T-cell (primary cell): ENCODE measurements at places on chromosomes 4 and X.

DNA sequence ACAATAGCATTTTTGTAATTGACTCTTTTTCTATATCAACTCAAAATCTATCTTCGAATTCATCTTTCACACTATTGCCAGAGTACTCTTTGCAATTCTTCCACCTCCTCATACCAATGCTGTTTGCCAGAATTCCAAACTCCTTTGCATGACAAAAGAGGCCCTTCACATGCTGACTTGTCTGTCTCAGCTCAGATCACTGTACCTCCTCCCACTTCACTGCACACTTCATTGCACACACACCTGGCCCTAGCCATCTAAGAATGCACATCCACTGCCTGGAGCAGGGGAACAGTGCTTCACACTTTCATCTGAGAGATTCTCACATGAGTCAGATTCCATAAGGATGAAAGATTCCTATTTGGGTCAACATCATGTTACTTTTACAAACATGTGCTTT lies 56.5 kb downstream of the PRDM5 start:
- no peak for DNase-seq

GRCh38 chr4:52202931-52203330 lies 151.8 kb downstream of the SPATA18 start:
- no peak for DNase-seq

DNA sequence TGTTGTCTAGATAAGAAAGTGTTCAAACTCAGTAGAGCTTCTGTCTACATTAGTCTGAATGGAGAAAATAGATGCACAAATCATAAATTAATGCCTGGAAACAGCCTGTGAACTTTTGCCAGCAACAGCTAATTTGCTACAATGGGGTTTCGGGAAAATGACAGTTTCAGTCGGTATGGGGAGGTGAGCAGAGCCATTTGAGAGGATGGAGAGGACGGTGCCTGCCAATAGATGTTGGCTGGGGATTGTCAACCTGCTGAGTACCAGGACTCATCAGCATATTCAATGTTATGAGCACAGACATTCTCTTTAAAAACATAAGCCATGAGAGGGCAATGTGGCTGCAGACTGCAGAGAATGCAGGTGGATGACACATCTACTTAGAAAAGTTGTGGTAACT lies 230.3 kb upstream of the PCDH18 start:
- DNase-seq = no peak

GRCh38 chr4:104868533-104868932 lies 278.1 kb upstream of the TET2 start:
- no peak for DNase-seq

GRCh38 chr4:20203508-20203907 lies 48.2 kb upstream of the SLIT2 start:
- DNase-seq = no peak

DNA sequence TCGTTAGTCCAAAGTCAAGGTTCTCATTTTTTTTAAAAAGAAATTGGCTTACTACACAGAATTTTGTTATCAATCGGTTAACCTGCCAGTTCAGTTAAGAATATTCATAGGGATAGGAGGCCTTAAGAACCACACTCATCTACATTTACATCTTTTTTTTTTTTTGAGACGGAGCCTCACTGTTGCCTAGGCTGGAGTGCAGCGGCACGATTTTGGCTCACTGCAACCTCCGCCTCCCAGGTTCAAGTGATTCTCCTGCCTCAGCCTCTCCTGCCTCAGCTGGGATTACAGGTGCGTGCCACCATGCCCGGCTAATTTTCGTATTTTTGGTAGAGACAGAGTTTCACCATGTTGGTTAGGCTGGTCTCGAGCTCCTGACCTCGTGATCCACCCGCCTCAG lies 33.7 kb downstream of the ABCE1 start:
- no peak for DNase-seq

GRCh38 chrX:63708801-63709200 lies 76.2 kb downstream of the ARHGEF9 start:
- no peak for DNase-seq

- DNase-seq = no peak
Measured at GRCh38 chr4:102693262-102693850, 67.4 kb downstream of the MANBA start.

- DNase-seq = no peak
Measured at GRCh38 chrX:15043538-15043937, 170.3 kb downstream of the MOSPD2 start.

- no peak for DNase-seq
Measured at GRCh38 chr4:109368661-109369060, 65.0 kb upstream of the SEC24B start.

DNA sequence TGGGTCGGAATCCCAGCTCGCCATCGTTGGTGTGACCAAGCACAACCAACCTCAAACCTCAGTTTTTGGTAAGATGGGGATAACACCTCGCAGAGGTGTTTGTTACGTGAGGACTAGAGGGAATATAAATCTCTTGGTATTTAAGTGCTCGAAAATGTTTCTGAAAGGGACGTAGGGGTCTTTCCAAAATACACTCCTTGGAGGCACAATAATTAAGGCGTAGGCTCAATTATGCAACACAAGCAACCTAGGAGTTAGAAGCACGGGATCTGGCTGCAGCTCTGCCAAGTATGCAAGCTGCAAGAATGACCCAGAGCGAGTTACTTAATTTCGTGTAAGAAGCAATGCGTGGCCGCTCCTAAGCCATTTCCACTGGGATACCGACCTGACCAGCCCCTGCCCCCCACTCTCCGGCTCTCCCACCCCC lies 552 bp downstream of the ADH5 start:
- no peak for DNase-seq

DNA sequence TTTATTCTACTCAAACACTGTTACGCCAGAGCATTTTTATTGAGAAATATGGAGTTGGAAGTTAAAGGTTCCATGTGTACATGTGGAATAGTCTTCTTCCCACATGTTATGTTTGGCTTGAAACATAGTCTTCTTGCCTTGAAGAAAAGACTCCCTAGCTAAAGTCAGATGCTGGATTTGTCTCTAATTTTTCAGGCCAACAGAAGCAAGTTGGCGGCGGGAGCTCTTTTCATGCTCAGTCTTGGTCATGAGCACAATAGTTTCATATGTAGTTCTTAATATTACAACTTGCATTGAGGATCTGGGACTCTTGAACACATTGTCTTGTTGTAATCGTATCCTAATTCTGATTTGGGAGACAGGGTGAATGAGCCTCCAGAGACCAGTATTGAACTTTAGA lies 19.4 kb downstream of the SEPTIN11 start:
- DNase-seq = no peak

DNA sequence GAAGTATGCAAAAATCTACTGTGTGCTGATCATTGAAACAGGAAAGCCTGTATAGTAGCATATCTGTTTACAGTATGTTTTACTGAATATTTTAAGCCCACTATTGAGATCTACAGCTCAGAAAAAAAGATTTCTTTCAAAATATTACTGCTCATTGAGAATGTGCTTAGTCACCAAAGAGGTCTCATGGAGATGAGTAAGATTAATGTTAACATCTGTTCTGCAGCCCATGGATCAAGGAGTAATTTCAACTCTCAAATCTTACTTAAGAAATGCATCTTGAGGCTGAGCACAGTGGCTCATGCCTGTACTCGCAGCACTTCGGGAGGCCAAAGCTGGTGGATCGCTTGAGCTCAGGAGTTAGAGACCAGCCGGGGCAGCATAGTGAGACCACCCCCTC lies 3.3 kb downstream of the RNF4 start:
- no peak for DNase-seq

- no peak for DNase-seq
Measured at GRCh38 chr4:21452931-21453330, 495.6 kb downstream of the KCNIP4 start.

GRCh38 chr4:21001490-21001889 lies 301.2 kb downstream of the PACRGL start:
- DNase-seq = no peak

GRCh38 chr4:42083816-42084215 lies 68.6 kb downstream of the BEND4 start:
- DNase-seq = no peak

- no peak for DNase-seq
Measured at GRCh38 chr4:166726832-166727231, 507.5 kb downstream of the SPOCK3 start.

- no peak for DNase-seq
Measured at GRCh38 chrX:78746496-78746895, 1.0 kb upstream of the LPAR4 start.

- DNase-seq = no peak
Measured at GRCh38 chr4:33255507-33255906, 2535.3 kb downstream of the PCDH7 start.

- no peak for DNase-seq
Measured at GRCh38 chr4:4333265-4333706, 43.2 kb downstream of the ZBTB49 start.

DNA sequence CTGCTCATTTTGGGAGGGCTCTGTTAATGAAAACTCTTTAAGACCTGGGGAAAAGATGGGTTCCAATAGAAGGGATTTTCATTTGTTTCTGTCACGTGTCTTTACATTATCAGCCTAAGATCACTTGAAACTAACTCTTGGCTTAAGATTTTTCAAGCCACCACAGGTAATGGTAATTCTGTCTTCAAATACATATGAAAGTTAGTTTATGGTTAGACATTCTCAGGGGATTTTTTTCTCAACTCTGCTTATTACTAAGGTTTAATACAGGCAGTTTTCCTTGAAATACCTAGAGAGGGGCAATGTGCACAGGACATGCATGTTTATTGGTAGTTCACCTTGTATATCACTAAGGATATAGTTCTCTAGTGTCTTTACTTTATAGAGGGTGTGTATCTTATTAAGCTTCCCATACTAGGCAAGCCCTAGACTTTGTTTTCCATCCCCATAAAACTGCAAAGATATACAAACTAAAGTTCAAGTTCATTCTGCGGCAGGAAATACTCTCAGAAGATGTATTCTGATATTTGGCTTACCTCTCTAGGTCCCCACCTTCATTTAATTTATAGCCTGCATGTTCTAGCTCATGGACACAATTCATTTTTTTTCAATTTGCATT lies 38.2 kb upstream of the MYOZ2 start:
- no peak for DNase-seq

GRCh38 chr4:106414366-106414765 lies 45.8 kb upstream of the GIMD1 start:
- DNase-seq = no peak

DNA sequence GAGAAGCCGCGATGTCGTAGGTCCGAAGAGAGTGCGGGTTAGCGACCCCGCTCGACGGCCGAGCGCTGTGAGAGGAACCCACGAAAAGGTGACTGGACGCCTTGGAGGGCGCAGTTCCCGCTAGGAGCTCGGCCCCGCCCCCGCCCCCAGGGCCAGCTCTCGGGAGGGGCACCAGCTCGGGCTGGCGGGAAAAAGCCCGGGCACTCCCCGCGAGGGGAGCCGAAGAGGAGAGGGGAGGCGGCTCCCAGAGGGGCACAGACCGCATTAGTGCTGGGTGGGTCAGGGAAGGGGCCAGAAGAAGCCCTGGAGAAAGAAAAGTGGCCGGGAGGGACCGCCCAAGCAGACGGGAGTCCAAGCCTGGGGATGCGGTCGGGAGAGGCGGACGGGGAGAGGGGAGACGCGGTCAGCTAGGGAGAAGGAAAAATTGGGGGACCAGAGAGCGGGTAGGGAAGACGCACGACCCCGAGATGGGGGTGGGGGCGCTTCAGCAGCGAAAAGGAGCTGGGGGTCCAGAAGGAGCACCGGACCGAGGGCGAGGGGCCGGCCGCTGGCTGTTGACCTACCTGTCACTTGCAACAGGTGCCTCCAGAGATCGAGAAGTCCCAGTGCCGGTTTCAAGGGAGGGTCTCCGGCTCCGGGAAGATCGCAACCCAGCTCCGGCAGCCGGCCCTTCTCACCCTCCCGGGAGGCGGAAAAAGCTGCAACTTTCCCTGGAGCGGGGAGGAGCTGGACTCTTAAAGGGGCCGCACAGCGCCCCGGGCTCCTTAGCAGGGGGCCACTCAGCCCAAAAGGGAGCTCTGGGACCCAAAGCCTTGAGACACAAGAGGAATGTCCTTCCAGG lies at the start of gene SYTL4:
Gene SYTL4 (minus strand): TSS at position 681 of the 841 bp plus-strand sequence. CDS start 30,084 bp downstream, outside the sequence.
- DNase-seq = no peak

- DNase-seq = no peak
Measured at GRCh38 chr4:175419236-175419718, 392.8 kb downstream of the GPM6A start.

GRCh38 chrX:150410513-150410912 lies 47.4 kb downstream of the MAMLD1 start:
- DNase-seq = no peak

- DNase-seq = no peak
Measured at GRCh38 chrX:2628751-2629315, 62.3 kb upstream of the CD99 start.

DNA sequence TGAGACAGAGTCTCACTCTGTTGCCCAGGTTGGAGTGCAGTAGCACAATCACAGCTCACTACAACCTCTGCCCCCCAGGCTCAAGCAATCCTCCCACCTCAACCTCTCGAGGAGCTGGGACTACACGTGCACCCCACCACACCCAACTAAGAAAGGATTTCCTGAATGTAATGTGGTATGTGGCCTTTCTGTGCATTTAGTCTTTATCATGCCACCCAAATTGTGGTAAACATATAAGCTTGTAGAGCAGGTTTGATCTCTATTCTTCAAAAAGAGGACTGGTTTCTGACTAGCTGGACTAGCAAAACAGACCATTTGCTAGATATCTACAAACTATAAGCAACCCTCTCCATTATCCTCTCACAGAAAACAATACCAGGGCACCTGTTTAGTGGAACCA lies 33.6 kb downstream of the ELOVL6 start:
- no peak for DNase-seq

GRCh38 chr4:102362922-102363432 lies 17.7 kb upstream of the SLC39A8 start:
- no peak for DNase-seq

DNA sequence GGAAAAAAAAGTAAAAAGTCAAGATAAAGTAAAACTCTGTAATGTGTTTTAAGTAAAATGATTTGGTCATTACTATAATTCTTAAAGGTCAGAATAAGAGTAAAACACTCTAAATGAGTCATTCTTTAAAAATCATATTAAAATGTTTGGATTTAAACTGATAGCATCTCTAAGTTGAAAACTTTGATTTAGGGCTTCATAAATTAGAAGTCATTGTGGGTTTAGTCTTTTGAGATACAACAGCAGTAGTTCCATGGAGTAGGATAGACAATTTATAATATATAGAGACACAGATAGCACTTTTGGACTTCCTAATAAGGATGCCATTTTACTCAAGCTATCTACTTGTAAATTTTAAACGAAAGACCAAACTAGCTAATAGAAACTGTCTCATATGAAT lies 77.1 kb upstream of the PABPC4L start:
- no peak for DNase-seq

GRCh38 chr4:649751-650310 lies 24.2 kb downstream of the ATP5ME start:
- DNase-seq = no peak

DNA sequence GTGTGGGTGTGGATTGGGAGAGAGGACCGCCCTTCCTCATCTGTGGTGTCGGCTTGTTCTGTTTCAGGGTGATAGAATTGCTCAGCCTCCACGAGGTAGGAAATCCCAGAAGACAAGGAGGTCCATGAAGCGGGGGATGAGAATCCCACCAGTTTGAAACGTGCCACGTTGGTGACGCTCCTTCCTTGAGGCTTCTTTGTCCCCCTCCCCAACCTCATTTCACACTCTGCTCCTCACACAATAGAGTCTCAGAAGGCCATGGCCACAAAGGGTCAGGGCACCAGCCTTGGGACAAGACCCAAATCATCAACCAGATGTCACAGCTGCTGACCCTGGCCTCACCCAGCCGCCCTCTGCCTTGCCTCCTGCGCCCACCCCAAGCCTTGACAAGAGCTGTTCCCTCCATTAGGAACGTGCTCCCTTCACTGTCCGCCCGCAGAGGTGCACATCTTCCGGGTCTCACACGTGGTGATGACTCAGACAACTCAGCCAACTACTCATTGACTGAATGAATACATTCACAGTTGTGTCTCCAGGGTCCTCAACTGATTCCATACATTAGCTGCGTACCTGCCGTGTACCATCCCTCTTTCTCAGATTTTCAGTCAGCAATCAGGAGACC lies 18.3 kb downstream of the BLOC1S4 start:
- DNase-seq = no peak
